CMK (cell line): ENCODE measurements at places on chromosomes 2 and 18.
A peak's percentile ranks its signal among the peaks of the same experiment; 100 is the strongest.

- peak; percentile 34 for DNase-seq
These were observed 83.5 kb downstream of the OSBPL6 start for GRCh38 chr2:178277741-178278197.

- DNase-seq: no peak
These were observed 95.4 kb upstream of the CHRNA1 start for GRCh38 chr2:174859563-174860169.

- no peak for DNase-seq
These were observed 64.1 kb upstream of the GPC1 start for GRCh38 chr2:240371129-240372000.

- no peak for DNase-seq
These were observed 6.7 kb upstream of the PARD6G start for GRCh38 chr18:80253871-80254492.

- no peak for DNase-seq
These were observed 43.7 kb downstream of the WIPF1 start for GRCh38 chr2:174553811-174554493.

GRCh38 chr2:109009920-109010610, 21.0 kb upstream of the EDAR start:
- no peak for DNase-seq

DNA sequence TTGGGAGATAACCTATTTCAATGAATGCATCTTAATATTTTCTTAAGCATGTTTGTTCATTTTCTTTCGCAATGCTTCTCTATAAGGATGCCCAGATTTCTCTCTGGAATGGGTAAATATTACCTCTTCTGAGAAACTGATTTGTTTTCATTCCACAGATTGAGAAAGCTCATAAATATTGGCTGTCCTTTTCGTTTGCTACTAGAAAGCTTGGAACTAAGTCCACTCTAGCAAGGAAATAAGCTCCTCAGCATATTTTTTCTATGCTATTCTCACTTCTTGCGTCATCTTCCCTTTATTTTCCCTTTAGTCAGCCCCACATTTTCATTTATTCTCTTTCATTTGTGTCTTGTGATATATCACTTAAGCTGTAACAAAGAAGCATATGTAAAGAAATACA, 76.3 kb downstream of the ANTXR1 start:
- DNase-seq: no peak

DNA sequence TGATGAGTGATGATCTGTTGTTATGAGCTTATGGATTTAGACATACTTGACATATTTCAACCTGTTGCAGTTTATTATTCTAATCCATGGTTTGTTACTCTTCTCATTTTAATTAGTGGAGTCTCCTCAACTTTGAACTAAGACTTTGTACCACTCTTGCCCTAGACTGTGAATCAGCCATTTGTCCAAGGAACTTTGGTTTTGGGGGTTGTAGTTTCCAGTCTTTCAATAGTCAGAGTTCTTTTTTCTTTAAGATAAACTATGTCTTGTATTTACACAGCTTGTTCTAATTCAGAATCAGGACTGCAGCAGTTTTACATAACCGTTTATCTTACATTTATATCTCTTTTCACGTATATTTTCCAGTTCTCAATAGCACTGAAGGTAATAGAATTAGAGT, 133.6 kb downstream of the GULP1 start:
- DNase-seq: no peak

DNA sequence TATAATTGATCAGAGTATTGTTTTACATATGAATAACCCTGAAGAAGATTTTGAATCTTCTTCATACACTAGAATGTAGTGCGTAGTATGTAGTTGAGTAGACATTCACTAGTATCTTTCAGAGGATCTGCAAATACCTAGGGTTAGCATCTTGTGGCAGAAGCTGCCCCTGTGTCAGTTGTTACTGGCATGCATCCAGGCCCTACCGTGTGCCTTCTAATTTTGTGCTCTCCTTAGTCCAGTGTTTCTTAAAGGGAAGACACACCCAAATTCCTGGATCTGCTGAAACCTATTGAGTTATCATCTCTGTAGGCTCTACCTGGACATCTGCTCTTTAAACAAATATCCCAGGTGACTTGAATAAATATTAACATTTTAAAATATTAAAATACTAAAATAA, 99.7 kb upstream of the SERTAD2 start:
- no peak for DNase-seq

DNA sequence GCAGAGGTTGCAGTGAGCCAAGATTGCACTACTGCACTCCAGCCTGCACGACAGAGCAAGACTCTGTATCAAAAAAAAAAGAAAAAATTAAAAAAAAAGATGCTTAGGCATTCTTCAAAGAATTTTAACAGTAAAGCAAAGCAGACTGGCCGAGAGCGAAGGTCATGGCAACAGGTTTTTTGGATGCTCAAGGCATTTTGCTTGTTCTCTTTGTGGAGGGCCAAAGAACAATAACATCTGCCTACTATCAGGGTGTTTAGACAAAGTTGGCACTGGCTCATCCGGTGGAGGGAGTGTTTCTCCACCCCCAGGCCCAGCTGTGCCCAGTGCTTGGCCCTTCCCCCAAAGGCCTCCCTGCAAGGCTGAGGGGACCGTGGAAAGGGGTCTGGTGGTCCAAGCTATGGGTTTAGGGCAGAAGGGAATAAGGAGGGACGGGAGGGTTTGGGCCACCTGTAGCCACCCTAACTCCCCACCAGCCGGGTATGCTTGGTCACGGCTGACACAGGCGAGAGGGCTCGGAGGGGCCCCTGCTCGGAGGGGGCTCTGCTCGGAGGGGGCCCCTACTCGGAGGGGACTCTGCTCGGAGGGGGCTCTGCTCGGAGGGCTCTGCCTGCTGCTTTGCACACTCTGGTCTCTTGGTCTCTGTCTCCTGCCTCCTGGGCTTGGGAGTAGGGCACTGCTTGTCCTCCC, 26.7 kb upstream of the ALLC start:
- no peak for DNase-seq

GRCh38 chr2:131413148-131413747, 49.3 kb upstream of the RAB6D start:
- DNase-seq: peak; percentile 11

- no peak for DNase-seq
These were observed 9.7 kb upstream of the PNPT1 start for GRCh38 chr2:55703350-55703749.

GRCh38 chr2:12273111-12273510, 443.6 kb upstream of the TRIB2 start:
- no peak for DNase-seq

- DNase-seq: no peak
These were observed 616.1 kb downstream of the IRS1 start for GRCh38 chr2:226183550-226183949.

DNA sequence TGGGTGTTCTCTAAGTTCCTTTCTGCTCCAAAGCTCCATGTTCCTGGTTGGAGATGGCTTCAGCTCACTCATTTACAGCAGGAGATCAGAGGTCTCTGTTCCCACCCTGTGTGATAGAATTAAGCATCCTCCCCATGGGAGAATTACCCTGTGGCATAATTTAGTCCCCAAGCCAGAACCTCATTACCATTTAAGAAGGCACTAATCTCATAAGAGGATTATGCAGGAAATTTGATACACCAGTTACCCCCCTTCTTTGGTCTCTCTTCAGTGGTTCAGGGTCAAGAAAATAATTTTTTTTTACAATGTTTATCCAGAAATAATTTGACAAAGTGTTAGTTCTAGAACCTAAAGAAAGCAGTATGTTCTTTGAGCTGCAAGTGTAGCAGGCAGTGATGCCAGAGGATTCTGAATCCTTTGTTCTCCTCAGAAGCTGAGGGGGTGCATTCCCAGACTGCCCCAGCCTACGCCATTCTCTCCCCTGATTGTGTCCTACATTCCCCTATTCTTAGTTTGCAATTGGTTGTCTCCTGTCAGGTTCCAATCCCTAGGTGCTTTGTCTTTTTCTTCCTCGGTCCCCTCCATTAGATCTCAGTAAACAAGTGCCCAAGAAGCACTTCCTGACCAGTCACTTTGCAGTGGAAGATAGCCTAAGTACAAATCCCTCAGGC, 163.6 kb downstream of the PRKCE start:
- DNase-seq: no peak

DNA sequence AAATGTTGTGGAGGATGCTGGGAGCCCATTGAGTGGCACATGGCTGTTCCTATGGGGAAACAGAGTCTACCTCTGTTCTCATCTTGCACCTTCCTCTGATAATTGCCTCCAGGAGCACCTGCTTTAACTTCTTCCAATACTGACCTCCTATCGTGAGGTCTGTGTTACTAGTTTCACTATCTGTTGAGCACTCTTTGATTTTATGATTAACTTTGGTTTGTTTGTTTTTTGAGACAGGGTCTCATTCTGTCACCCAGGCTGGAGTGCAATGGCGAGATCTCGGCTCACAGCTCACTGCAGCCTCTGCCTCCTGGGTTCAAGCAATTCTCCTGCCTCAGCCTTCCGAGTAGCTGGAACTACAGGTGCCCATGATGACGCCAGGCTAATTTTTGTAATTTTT, 12.1 kb upstream of the RFX8 start:
- no peak for DNase-seq
